CD8-positive, alpha-beta memory T cell (primary cell): ENCODE measurements at places on chromosomes 3 and 15. TPM values are rescaled to one million over a fixed set of nuclear protein-coding genes. Genes with fewer than 3 reads are reported as not detected.

Gene LDHAL6B
- not detected for total RNA-seq

Gene FEM1B
- 37.7 TPM for total RNA-seq

Gene SLC2A2
- total RNA-seq = not detected

Gene ASB14
- not detected for total RNA-seq

Gene NANOGP8
- not detected for total RNA-seq

Gene ARPP21
- not detected for total RNA-seq

Gene RTP1
- not detected for total RNA-seq

Gene CA12
- not detected for total RNA-seq

Gene RNF13
- 33.6 TPM for total RNA-seq

Gene MORC1
- total RNA-seq = not detected

Gene FAM227B
- total RNA-seq = 4.9 TPM

Gene FMN1
- total RNA-seq = 0.11 TPM

Gene CHL1
- not detected for total RNA-seq

Gene GHSR
- total RNA-seq = not detected

Gene FBN1
- 0.46 TPM for total RNA-seq

Gene IMPG2
- 0.11 TPM for total RNA-seq

Gene CAND2
- total RNA-seq = 1.1 TPM

Gene SLC12A1
- not detected for total RNA-seq

Gene VIPR1
- total RNA-seq = 5.4 TPM

Gene MAPKBP1
- total RNA-seq = 17.8 TPM

Gene ITIH4
- total RNA-seq = 10.9 TPM

Gene TIGIT
- 185 TPM for total RNA-seq

Gene MCTP2
- total RNA-seq = 17.0 TPM

Gene LNP1
- total RNA-seq = 1.6 TPM

Gene HACL1
- total RNA-seq = 34.6 TPM

Gene ZKSCAN7
- 4.7 TPM for total RNA-seq

Gene NR2E3
- not detected for total RNA-seq

Gene KBTBD13
- not detected for total RNA-seq
